Activated naive CD8-positive, alpha-beta T cell treated with anti-CD3 and anti-CD28 coated beads, Interleukin-2, amount 10 ng/mL, durations not matched to agents 7 days and 5 days (primary cell): ENCODE measurements at places on chromosomes 5 and 9. TPM values are rescaled to one million over a fixed set of nuclear protein-coding genes. Genes with fewer than 3 reads are reported as not detected.

The UBQLN1 gene
- total RNA-seq, result 87.9 TPM

The FBXO4 gene
- 15.3 TPM for total RNA-seq

The SLC25A2 gene
- total RNA-seq, result 1.3 TPM

The CCL27 gene
- total RNA-seq, result 0.43 TPM

DNA sequence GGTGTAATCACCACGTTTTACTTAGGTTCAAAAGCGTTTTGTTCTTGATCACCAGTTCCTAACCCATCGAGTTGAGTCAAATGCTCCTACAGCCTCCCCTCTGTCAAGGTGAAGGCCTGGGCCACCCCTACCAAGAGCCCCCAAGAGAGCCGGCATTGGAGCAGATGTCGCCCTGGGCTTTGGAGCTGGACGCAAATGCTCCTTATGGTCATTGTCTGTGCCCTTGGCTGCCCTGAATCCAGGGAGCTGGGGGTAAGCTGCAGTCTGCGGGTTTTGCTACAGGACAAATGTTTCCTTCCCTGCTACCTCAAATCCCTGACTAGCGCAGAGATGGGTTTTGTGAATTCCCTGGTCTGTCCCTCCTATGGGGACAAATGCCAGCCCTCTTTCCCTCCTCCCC is 4.9 kb downstream of the RNF183 start:
- peaks cover 15% of the 10 kb centered on the region for H3K27me3 ChIP-seq
- DNase-seq, result no peak
- H3K27ac ChIP-seq, result no peak overlapping the region
- H3K4me1 ChIP-seq, result peaks cover 8% of the 10 kb centered on the region
- no peaks in the 10 kb centered on the region for H3K36me3 ChIP-seq
- H3K4me3 ChIP-seq, result no peak overlapping the region

DNA sequence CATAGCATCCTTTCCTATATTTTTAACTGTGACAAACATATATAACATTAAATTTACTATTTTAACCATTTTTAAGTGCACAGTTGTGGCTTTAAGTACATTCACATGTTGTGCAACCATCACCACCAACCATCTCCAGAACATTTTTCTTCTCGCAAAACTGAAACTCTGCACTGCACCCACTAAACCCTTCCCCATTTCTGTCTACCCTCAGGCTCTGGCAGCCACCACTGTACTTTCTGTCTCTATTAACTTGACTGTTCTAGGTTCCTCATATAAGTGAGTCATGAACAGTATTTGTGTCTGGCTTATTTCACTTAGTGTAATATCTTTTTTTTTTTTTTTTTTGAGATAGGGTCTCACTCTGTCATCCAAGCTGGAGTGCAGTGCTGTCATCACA is 25.5 kb downstream of the KCNMB1 start:
- H3K36me3 ChIP-seq, result no peaks in the 10 kb centered on the region
- DNase-seq, result no peak
- peaks cover 7% of the 10 kb centered on the region for H3K27me3 ChIP-seq
- peak overlapping the region; percentile 50 for H3K27ac ChIP-seq
- no peak overlapping the region for H3K4me3 ChIP-seq

GRCh38 chr9:3908731-3909130 is 382.9 kb upstream of the RFX3 start:
- no peak overlapping the region for H3K4me3 ChIP-seq
- no peaks in the 10 kb centered on the region for H3K36me3 ChIP-seq
- H3K4me1 ChIP-seq, result peaks cover 4% of the 10 kb centered on the region
- H3K27me3 ChIP-seq, result peaks cover 2% of the 10 kb centered on the region

The FST gene
- 0.28 TPM for total RNA-seq

The CLINT1 gene
- total RNA-seq, result 70.1 TPM

The CMYA5 gene
- 0.28 TPM for total RNA-seq
